Small intestine (tissue), 16 donors: ENCODE measurements at places on chromosomes 2 and 18. TPM values are rescaled to one million over a fixed set of nuclear protein-coding genes. Genes with fewer than 3 reads are reported as not detected.

The GLI2 gene
- not detected for polyA plus RNA-seq

The ANKRD44 gene
- 2.0 TPM for polyA plus RNA-seq

The DNAH7 gene
- not detected for polyA plus RNA-seq

The LRRC30 gene
- not detected for polyA plus RNA-seq

The MCEE gene
- polyA plus RNA-seq, result 16.3 TPM

The VWA3B gene
- polyA plus RNA-seq, result 1.4 TPM

The SLC16A14 gene
- 1.3 TPM for polyA plus RNA-seq

The RUFY4 gene
- polyA plus RNA-seq, result 0.25 TPM

The ELOA2 gene
- polyA plus RNA-seq, result not detected

GRCh38 chr18:37639846-37640245, 74.2 kb upstream of the CELF4 start:
- H3K36me3 ChIP-seq, result no peaks in the 10 kb centered on the region
- H3K27me3 ChIP-seq, result no peaks in the 10 kb centered on the region
- H3K4me3 ChIP-seq, result no peak overlapping the region
- H3K4me1 ChIP-seq, result no peaks in the 10 kb centered on the region
- DNase-seq, result no peak

- DNase-seq, result no peak
- no peak overlapping the region for H3K4me3 ChIP-seq
- no peaks in the 10 kb centered on the region for H3K27me3 ChIP-seq
- H3K27ac ChIP-seq, result no peak overlapping the region
- no peaks in the 10 kb centered on the region for H3K36me3 ChIP-seq
- H3K4me1 ChIP-seq, result peaks cover 8% of the 10 kb centered on the region
Measured at GRCh38 chr2:217250013-217250524, 390.2 kb upstream of the TNP1 start.

DNA sequence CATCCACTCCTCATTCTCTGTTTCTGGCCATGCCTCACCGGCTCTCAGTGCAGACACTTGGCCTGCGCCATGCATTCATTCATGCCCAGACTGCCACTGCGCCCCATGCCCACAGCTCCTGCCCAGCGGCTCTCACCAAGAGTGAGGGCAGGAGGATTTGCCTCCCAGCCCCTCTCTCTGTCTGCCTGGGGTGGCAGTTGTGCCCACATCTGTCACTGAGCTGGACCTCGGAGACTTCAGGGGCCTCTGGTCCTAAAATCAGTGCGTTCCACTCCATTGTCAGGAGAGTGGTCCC, 75.1 kb downstream of the CIB4 start:
- H3K36me3 ChIP-seq, result no peaks in the 10 kb centered on the region
- H3K4me1 ChIP-seq, result no peaks in the 10 kb centered on the region
- H3K27me3 ChIP-seq, result peaks cover 11% of the 10 kb centered on the region
- H3K27ac ChIP-seq, result no peak overlapping the region
- no peak overlapping the region for H3K4me3 ChIP-seq

GRCh38 chr2:142190805-142191204, 60.0 kb upstream of the LRP1B start:
- H3K4me3 ChIP-seq, result no peak overlapping the region
- H3K27me3 ChIP-seq, result no peaks in the 10 kb centered on the region
- H3K36me3 ChIP-seq, result no peaks in the 10 kb centered on the region
- no peak overlapping the region for H3K27ac ChIP-seq
- DNase-seq, result no peak

GRCh38 chr2:132403146-132403545, 13.5 kb upstream of the GPR39 start:
- no peaks in the 10 kb centered on the region for H3K27me3 ChIP-seq
- no peaks in the 10 kb centered on the region for H3K36me3 ChIP-seq
- no peak overlapping the region for H3K4me3 ChIP-seq
- no peak for DNase-seq

- H3K27ac ChIP-seq, result no peak overlapping the region
- no peaks in the 10 kb centered on the region for H3K36me3 ChIP-seq
- H3K4me1 ChIP-seq, result no peaks in the 10 kb centered on the region
- no peaks in the 10 kb centered on the region for H3K27me3 ChIP-seq
Measured at GRCh38 chr2:234556848-234557573, 60.1 kb upstream of the ARL4C start.

- no peak overlapping the region for H3K4me3 ChIP-seq
- no peaks in the 10 kb centered on the region for H3K36me3 ChIP-seq
- no peaks in the 10 kb centered on the region for H3K27me3 ChIP-seq
- H3K27ac ChIP-seq, result no peak overlapping the region
Measured at GRCh38 chr2:187206071-187206470, 242.0 kb downstream of the CALCRL start.

- no peak for DNase-seq
- H3K27me3 ChIP-seq, result no peaks in the 10 kb centered on the region
- no peak overlapping the region for H3K4me3 ChIP-seq
- no peaks in the 10 kb centered on the region for H3K36me3 ChIP-seq
- H3K27ac ChIP-seq, result no peak overlapping the region
- no peaks in the 10 kb centered on the region for H3K4me1 ChIP-seq
Measured at GRCh38 chr18:50961974-50962373, 5.9 kb upstream of the ELAC1 start.

DNA sequence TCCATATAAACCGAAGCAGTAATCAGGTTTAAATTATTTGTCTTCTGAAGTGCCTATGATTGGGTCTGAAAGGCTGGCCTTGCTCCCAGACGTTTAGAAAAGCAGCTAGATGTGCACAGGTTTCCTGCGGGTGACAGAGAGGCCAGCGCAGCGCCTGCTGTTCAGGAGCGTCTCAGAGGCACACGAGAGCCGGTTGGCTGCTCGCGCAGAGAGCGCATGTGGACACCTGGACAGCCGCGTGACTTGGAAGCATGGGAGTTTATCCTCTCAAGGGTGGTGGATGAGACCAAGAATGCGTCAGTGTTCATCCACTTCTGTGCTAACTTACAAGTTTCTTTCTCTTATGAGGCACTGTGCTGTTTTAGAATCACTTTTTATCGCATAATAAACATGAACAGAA, 303.7 kb downstream of the PTGR3 start:
- H3K27ac ChIP-seq, result no peak overlapping the region
- H3K4me1 ChIP-seq, result no peaks in the 10 kb centered on the region
- no peak for DNase-seq
- no peak overlapping the region for H3K4me3 ChIP-seq

- no peaks in the 10 kb centered on the region for H3K4me1 ChIP-seq
- no peaks in the 10 kb centered on the region for H3K36me3 ChIP-seq
- H3K27ac ChIP-seq, result peak overlapping the region; percentile 51
- no peak for DNase-seq
Measured at GRCh38 chr18:79497638-79498081, 101.9 kb downstream of the NFATC1 start.

GRCh38 chr18:79805211-79805887, 7.6 kb downstream of the KCNG2 start:
- no peaks in the 10 kb centered on the region for H3K27me3 ChIP-seq
- H3K4me1 ChIP-seq, result no peaks in the 10 kb centered on the region
- no peak overlapping the region for H3K27ac ChIP-seq
- H3K36me3 ChIP-seq, result no peaks in the 10 kb centered on the region
- no peak overlapping the region for H3K4me3 ChIP-seq

GRCh38 chr2:224982226-224982625, 60.0 kb downstream of the DOCK10 start:
- H3K4me3 ChIP-seq, result no peak overlapping the region
- H3K27me3 ChIP-seq, result no peaks in the 10 kb centered on the region
- no peak overlapping the region for H3K27ac ChIP-seq
- no peaks in the 10 kb centered on the region for H3K36me3 ChIP-seq

GRCh38 chr2:8219631-8220355, 462.1 kb upstream of the ID2 start:
- no peaks in the 10 kb centered on the region for H3K36me3 ChIP-seq
- no peaks in the 10 kb centered on the region for H3K27me3 ChIP-seq
- no peak for DNase-seq
- H3K4me1 ChIP-seq, result no peaks in the 10 kb centered on the region

DNA sequence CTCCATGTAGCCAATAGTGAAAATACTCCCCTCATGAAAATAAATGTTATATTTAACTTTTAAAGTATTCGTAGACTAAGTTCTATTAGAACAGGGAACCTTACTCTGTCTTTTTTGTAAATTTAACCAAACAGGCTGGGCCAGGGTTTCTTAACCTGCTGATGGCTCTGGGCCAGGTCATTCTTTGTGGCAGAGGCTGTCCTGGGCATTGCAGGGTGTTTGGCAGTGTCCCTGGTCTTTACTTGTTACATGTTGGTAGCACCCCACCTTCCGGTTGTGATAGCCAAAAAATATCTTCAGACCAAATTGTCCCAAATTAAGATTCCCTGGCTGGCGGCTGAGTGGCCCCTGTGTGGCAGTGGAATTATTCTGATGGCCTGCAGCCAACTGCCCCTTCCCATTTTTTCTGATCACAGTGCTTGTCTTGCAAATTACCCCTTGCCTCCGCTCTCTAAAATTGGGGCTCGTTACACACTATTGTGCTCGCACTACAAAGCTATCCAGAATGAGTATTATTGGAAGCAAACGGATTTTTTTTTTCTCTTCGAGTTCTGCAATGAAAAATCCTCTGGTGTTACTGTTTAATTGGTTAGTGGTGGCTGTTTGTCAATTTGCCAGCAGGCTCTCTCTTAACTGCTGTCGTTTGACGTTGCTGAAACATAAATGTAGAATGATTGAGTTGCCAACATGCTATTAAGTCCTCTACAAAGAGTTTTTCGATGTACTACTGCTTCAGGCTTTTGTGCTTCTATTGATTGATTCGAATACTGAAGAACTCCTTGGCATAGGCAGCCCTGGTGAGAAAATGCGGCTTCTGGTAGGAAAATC, 216.9 kb downstream of the SH3RF3 start:
- H3K4me3 ChIP-seq, result no peak overlapping the region
- H3K36me3 ChIP-seq, result no peaks in the 10 kb centered on the region
- no peaks in the 10 kb centered on the region for H3K27me3 ChIP-seq
- H3K27ac ChIP-seq, result no peak overlapping the region

GRCh38 chr2:25312958-25313710, 28.6 kb downstream of the DNMT3A start:
- H3K4me1 ChIP-seq, result no peaks in the 10 kb centered on the region
- H3K36me3 ChIP-seq, result peaks cover 4% of the 10 kb centered on the region
- no peak for DNase-seq
- no peak overlapping the region for H3K4me3 ChIP-seq

- DNase-seq, result no peak
- no peak overlapping the region for H3K27ac ChIP-seq
- H3K36me3 ChIP-seq, result no peaks in the 10 kb centered on the region
- no peaks in the 10 kb centered on the region for H3K27me3 ChIP-seq
Measured at GRCh38 chr2:216084547-216084946, 2.8 kb downstream of the TMEM169 start.

DNA sequence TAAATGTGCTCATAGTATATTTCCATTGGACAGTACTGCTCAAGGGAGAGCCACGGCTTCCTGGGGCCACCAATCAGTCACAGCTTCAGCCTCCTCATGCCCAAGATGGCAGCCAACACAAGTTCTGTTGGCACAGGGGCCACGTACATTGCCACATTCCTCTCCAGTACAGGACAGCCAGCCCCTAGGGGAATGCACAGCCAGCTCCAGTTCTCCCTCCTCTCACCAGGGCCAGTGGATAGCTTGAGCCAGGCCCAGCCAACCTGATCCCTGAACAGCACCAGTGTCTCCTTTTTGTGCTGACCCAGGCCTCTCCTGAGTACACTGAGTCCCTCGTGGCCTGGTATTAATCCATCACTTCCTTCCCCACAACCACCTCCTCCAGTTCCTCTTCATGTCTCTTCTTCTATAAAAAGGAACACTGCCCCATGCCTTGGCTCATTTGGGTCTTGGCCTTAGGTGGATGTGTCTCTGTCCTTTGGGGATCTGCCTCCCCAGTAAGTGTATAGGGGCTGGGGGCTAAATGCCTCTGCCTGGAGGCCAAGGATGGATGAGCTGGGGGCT, 168.7 kb downstream of the TNS1 start:
- H3K27ac ChIP-seq, result no peak overlapping the region
- no peak for DNase-seq
- H3K4me1 ChIP-seq, result no peaks in the 10 kb centered on the region
- H3K27me3 ChIP-seq, result no peaks in the 10 kb centered on the region
- no peaks in the 10 kb centered on the region for H3K36me3 ChIP-seq
- no peak overlapping the region for H3K4me3 ChIP-seq

- no peak overlapping the region for H3K4me3 ChIP-seq
- no peaks in the 10 kb centered on the region for H3K27me3 ChIP-seq
- no peak overlapping the region for H3K27ac ChIP-seq
- H3K36me3 ChIP-seq, result no peaks in the 10 kb centered on the region
- H3K4me1 ChIP-seq, result no peaks in the 10 kb centered on the region
- no peak for DNase-seq
Measured at GRCh38 chr2:18346344-18346743, 214.1 kb downstream of the RDH14 start.

GRCh38 chr2:5914811-5915611, 222.8 kb downstream of the SOX11 start:
- H3K27ac ChIP-seq, result no peak overlapping the region
- DNase-seq, result peak; percentile 36
- no peaks in the 10 kb centered on the region for H3K27me3 ChIP-seq
- no peak overlapping the region for H3K4me3 ChIP-seq

DNA sequence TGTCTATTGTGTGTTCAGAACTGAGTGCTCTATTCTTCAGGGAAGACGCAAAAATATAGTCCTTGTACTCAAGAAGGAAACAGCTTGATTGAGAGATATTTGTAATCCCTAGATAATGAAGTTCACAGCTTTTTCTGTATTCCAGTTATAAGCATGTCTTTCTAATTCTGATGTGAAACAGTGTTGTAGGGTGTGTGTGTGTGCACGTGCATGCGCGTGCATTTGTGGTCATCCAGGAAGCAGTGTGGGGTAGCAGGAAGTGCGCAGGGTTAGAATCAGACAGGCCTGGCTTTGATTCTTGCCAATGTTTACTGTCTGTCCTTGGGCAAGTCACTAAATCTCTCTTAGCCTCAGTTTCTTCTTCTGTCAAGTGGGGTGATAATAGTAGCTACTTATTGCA, 87.9 kb downstream of the NPAS2 start:
- H3K4me1 ChIP-seq, result no peaks in the 10 kb centered on the region
- H3K27ac ChIP-seq, result no peak overlapping the region
- DNase-seq, result no peak
- H3K4me3 ChIP-seq, result no peak overlapping the region

GRCh38 chr2:239769554-239770245, 255.4 kb downstream of the NDUFA10 start:
- no peaks in the 10 kb centered on the region for H3K4me1 ChIP-seq
- no peaks in the 10 kb centered on the region for H3K36me3 ChIP-seq
- H3K27ac ChIP-seq, result no peak overlapping the region
- H3K27me3 ChIP-seq, result peaks cover 2% of the 10 kb centered on the region
- H3K4me3 ChIP-seq, result no peak overlapping the region

- H3K4me1 ChIP-seq, result no peaks in the 10 kb centered on the region
- DNase-seq, result no peak
- no peak overlapping the region for H3K27ac ChIP-seq
Measured at GRCh38 chr2:29663268-29663667, 258.1 kb downstream of the ALK start.

- DNase-seq, result no peak
- no peaks in the 10 kb centered on the region for H3K36me3 ChIP-seq
- no peaks in the 10 kb centered on the region for H3K4me1 ChIP-seq
- H3K27ac ChIP-seq, result no peak overlapping the region
Measured at GRCh38 chr2:220178991-220179695, 551.7 kb downstream of the SLC4A3 start.

- no peaks in the 10 kb centered on the region for H3K27me3 ChIP-seq
- H3K4me1 ChIP-seq, result no peaks in the 10 kb centered on the region
- H3K36me3 ChIP-seq, result no peaks in the 10 kb centered on the region
- no peak for DNase-seq
- no peak overlapping the region for H3K4me3 ChIP-seq
Measured at GRCh38 chr2:1801541-1801940, 57.2 kb upstream of the PXDN start.
